Activated CD4-positive, alpha-beta T cell treated with anti-CD3 and anti-CD28 coated beads for 48 hours (primary cell): ENCODE measurements at places on chromosomes 12 and 14.

- DNase-seq = no peak
These were observed 777.9 kb upstream of the TMEM132C start for GRCh38 chr12:127489061-127489460.

DNA sequence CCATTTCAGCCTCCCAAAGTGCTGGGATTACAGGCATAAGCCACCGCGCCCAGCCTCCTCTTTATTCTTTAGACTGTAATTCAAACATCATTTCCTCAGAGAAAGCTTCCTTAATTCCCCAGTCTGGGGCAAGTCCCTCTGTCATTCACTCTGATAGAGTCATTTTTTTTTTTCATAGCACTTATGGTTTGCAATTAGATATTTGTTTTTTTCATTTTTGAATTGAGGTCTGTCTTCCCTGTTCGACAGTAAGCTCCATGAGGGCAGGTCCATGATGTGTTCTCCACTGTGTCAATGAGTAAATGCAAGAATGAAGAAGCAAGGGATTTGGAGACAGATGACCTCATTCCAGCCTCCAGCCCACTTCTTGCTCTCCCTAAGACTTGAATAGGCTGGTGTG lies 12.1 kb downstream of the ASIC1 start:
- DNase-seq = no peak

DNA sequence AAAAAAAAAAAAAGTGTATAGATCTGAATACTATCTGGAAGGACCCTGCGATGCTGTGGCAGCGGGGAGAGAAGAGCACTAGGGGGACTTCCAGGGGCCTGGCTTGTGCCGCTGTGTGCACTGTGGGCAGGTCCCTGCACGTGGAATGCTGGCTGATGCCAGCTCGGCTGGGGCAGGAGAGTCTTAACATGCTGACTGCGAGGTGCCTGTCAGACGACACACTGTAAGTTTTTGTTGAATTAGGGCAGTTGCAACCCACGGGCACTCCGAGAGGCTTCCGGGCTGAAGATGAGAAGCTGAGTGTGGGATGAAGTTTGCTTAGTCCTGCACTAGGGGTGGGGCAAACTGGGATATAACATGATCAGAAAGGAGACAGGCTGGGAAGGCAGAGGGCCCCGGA lies 10.7 kb downstream of the GLT1D1 start:
- DNase-seq = no peak

DNA sequence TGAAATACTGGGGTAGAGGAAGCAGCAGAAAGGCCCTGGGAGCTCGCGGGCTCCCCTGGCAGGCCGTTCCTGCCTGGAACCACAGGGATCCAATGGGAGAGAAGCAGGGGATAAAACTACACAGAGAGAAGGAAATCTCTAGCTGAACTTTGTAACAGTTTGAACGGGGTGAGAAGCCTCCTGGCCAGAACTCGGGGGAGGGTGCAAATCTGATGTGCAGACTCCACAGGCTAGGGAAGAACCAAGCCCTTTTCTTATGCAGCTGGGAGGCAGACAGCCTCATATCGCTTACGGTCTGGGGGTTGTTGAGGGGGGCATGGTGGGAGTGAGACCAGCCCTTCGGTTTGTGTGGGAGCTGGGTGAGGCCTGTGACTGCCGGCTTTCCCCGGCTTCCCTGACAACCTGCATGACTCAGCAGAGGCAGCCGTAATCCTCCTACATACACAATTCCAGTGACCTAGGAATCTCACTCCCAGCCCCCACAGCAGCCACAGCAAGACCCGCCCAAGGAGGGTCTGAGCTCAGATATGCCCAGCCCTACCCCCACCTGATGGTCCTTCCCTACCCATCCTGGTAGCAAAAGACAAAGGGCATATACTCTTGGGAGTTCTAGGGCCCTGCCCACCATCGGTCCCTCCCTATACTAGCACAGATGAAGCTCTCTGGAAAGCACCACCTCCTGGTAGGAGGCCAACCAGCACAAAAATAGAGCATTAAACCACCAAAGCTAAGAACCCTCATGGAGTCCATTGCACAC lies 143.0 kb downstream of the TMTC1 start:
- DNase-seq = no peak

GRCh38 chr12:107386569-107386968 lies 293.2 kb upstream of the CRY1 start:
- peak; percentile 13 for DNase-seq

- no peak for DNase-seq
These were observed 77.7 kb upstream of the TRAF3 start for GRCh38 chr14:102699416-102700110.

- DNase-seq = no peak
These were observed 2.5 kb downstream of the LPCAT3 start for GRCh38 chr12:7015555-7016370.

GRCh38 chr12:575948-576614 lies 87.2 kb downstream of the NINJ2 start:
- peak; percentile 88 for DNase-seq

GRCh38 chr12:94308612-94309011 lies 151.1 kb downstream of the CEP83 start:
- DNase-seq = no peak

DNA sequence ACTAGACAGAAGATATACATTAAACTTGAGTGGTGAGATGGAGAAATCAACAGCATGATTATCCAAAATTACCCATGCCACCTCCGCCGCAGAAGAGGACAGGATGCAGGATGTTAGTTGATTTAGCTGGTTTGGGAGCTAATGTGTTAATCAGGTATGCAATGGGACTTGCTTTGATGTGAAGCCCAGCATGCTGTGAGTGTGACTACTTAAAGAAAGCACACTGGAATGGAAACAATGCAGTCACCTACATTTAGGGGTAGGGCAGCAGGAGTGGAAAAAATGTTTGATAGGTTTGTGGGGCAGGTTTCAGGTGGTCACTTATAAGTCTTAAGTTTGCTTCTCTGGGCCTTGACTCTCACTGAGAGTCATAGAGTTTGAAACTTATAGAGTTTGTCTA lies 170.0 kb upstream of the DAAM1 start:
- no peak for DNase-seq

DNA sequence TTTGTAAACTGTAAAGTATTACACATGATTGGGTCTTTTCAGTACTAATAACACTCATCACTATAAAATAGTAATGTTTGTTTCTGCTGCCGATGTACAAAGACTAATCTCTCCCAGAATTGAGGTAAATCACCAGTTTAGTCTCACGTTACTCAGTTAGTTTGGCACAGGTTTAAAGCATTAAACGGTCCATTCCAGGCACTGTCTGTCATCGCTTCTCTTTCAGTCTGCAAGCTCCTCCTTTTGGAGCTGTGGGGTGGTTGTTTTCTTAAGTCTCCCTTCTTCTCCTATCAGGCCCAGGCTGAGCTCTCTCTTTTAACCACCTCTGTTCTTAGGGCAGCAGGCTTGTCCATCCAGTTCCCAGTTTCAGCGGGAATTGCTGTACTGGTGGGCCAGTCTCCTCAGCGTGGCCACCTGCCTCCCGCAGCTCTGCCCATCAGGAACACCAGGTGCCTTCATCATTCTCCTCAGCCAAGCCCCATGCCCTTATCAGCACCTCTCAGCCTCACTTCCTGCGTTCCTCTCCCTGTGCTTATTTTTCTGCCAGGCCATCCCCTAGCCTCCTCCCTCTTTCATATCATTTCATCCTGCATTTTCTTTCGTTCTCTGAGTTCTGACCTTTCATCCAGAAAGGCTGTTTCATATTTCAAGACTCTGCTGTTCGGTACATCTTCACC lies 149.0 kb downstream of the TGFB3 start:
- no peak for DNase-seq

- no peak for DNase-seq
These were observed 133.8 kb downstream of the ITPR2 start for GRCh38 chr12:26699237-26699636.

DNA sequence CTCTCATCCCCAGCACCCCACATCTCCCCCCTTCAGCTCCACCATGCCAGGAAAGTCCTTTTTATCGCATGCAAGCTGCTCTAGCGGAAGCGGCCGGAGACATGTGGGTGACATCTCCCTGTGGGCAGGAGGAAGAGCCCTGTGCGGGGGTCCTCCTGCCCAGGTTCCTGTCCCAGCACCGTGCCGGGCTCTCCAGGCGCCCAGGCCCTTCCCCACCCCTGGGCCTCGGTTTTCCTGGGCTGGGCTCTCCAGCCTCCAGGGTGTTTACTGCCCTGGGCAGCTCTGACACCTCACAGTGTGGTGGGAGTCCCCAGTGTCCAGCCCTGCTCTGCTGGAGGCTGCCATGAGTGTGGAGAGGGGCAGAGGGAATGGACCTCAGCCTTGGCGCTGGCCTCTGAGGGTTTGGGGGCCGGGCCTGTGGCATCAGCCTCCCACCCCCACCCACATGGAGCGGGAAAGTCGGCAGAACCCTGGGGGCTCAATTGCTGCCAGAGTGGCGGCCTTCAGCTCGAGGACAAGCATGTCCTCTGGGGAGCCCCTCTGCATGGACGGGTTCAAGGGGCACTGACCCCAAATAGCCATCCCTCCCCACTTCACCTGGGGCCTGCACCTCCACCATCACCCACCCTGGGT lies 16.9 kb downstream of the ASPG start:
- no peak for DNase-seq

- DNase-seq = peak; percentile 94
These were observed at the start of gene RTRAF for GRCh38 chr14:51989293-51990234. Gene RTRAF (plus strand): TSS chr14:51989546. CDS start chr14:51989640, 94 bp downstream.

- no peak for DNase-seq
These were observed 10.8 kb downstream of the DLK1 start for GRCh38 chr14:100737526-100737925.

- DNase-seq = no peak
These were observed 199.6 kb downstream of the TRHDE start for GRCh38 chr12:72471806-72472205.

GRCh38 chr12:70692681-70693288 lies 55.6 kb upstream of the PTPRB start:
- no peak for DNase-seq

DNA sequence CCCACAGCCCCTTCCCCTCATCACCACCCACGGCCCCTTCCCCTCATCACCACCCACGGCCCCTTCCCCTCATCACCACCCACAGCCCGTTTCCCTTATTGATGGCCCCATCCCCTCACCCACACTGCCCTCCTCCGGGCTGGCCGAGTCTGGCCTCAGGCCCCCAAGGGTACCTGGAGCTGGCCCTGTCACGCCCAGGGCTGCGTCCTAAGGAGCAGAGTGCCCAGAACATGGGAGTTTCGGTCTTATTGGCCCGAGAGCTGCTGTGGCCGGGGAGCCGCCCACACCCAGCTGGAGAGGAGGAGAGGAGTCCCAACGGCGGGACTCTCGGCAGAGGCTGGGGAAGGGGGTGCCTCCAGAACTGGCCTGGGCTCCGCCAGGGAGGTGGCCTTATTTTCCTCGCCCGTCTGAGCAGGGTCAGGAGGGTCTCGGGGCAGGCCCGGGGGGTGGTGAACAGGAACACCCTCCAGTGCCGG lies 182.3 kb downstream of the KIF26A start:
- DNase-seq = no peak

DNA sequence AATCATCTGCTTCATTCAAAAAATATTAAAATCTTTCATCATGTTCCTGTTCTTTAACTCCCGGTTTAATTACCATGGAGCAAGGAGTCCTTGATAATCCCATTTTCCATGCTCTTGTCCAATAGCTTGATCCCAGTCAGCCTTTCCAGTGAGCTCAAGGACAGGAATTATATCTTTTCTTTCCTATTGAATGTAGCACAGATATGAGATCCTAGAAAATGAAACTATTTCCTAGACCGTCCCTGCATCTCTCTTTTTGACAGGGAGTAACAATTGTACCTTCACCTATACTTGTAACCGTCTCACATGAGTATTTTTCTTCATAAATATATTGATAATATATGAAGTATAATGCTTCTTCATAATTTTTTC lies 35.6 kb downstream of the PIK3C2G start:
- DNase-seq = no peak

DNA sequence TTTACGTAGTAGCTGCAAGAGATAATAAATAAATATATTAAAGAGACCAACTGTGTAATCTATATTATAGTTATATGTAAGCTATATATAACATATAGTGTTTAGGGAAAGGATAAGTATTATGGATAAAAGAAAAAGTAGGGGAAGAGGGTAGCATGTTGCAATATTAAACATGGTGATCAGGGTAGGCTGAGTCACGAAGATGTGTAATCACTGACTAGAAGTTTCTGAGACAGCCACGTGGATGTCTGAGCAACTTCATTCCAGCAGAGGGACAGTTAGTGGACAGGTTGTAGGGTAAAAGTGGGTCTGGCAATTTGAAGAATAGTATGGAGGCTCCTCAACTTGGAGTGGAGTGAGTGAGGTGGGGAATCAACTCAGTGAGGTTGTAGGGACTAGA lies 109.7 kb downstream of the ANO4 start:
- no peak for DNase-seq

GRCh38 chr14:74415115-74415437 lies 10.9 kb downstream of the SYNDIG1L start:
- no peak for DNase-seq

DNA sequence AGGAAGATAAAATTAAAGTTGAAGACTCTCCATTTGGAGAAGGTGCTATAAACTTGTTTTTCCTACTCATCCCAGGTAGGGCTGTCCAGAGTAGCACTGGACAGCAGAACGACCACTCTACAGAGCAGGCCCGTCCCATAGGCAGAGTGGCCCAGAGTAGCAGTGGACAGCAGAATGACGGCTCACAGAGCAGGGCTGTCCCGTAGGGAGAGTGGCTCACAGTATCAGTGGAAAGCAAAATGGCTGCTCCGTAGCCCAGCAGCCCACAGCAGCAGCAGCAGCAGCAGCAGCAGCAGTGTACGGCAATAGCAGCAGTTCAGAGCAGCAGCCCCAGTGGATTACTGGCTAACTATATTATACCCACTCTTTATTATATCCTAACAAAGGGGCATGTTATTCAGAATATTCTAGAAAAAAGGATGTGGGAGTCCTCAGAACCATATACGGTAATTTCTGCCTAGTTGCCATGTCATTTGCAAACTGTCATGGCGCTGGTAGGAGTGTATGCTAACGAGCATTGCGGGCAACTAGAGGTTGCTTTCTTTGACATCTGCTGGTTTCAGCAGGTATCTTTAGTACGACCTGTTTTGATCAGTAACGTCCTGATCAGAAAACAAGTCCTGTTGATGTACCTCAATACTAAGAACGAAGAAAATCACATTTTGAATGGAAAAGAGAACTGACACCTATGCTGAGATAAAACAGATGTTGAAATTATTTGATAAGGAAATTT lies 567.3 kb downstream of the SLC16A7 start:
- DNase-seq = no peak

- DNase-seq = no peak
These were observed 92.0 kb downstream of the RAD51B start for GRCh38 chr14:67911562-67911961.

- no peak for DNase-seq
These were observed 151.8 kb upstream of the DHRS4 start for GRCh38 chr14:23801766-23802165.

DNA sequence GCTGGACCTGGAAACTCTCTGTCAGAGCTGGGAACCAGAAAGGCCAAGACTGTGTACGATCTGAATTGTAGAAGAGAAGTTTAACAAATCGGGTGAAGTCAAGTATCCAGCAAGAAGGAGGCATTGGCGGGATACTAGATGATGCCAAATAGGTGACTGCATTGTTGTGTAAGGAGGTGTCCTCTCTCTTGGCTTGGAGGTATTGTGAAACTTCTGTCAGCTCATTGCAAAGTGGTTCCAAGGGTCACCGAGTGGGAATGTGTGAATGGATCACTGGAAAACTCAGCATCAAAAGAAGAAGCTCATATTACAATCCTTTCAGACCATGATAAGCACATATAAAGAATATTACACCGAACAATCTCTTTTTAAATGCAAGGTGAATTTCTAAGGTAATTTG lies 11.7 kb downstream of the NAV3 start:
- DNase-seq = no peak

- DNase-seq = no peak
These were observed 28.8 kb downstream of the MAP3K9 start for GRCh38 chr14:70780396-70781075.
